ENCODE measurements at places on chromosomes 1 and 21.

GRCh38 chr1:9728451-9729295 is 77.1 kb downstream of the PIK3CD start:
- no peak for DNase-seq

DNA sequence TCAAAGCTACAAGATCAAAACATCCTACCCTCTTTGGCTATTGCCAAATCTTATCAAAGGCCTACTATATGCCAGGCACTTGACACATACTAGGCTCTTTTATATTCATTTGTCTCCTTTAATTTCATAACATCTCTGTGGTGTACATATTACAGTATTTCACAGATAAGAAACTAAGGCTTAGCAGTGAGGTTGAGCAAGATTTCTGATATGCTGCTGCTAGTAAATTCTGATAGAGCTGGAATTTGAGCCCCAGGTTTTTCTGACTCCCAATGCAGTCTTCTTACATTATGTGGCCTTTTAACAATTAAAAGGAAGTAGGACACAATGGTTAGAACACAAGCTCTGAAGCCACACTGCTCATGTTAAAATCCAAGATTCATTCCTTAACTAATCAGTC is 16.8 kb downstream of the CCDC185 start:
- DNase-seq: no peak

DNA sequence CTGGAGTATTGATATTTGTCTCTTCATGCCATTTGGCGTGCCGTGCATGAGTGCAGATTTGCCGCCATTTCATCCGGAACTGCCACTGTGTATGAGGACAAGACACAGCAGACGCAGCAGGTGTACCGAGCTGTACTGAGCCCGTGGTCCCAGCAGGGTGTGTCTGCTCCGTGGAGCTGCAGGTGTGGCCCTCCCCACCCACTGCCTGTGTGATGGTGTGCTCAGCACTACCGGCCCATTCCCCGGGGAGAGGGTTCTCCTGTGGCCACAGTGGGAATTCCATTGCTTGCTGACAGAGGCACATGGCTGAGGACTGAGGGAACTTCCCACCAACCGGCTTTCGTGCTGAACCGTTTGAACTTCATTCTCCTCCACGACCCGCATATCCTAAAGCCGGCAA is 34.3 kb upstream of the COL6A1 start:
- no peak for DNase-seq

DNA sequence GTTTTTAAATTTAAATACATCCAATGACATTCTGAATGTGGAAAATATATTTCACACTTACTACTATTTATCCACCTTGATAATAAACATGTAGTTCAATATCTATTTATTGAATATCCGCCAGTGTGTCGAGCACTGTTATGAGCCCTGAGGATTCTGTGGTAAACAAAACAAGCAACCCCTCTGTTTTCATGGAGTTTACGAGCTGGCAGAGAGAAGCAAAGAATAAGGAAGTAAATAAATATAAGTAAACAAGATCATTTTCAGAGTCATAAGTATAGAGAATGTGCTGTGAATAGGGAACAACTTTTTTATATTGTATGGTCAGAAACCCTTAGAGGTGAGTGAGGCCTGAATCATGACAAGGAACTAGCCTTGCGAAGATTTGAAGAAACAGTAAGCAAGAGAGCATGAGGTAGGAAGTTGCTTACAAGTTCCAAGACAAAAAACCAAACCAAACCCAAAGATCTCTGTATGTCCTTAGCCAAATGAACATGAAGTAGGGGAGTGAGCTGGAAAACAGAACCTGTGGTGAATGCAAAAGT is 6.4 kb upstream of the SERBP1 start:
- DNase-seq: no peak

DNA sequence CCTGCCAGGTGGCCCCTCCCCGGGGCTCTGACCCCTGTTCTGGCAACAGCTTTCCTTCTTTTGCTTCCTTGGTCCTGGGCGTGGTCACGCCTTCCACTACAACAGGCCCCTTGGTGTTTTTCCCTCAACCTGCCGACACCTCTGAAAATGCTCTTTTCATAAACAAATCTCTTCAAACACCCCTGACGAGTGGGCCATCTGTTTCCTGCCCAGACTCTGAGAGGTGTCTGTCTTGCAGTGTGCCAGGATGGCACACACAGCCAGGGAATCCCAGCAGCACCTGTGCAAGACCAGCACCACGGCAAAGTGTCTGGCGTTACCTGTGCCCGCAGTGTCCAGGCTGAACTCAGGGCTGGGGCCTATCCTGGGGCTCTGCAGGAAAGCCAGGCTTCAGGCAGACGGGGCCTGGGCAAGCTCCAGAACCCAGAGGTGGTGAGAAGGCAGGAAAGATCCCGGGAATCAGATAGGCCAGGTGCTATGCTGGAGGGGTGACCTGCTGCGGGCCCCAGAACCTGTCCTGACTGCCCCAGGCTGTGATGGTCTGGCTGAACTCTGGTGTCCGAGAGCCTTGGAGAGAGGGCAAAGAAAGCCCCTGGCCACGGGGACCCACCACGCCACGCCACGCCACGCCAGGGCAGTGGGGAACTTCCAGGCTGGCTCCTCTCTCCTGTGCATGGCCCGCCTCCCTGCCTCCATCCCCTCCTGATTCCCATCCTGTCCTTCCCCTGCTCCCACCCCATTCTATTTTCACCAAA is 88.9 kb downstream of the SIK1 start:
- no peak for DNase-seq

DNA sequence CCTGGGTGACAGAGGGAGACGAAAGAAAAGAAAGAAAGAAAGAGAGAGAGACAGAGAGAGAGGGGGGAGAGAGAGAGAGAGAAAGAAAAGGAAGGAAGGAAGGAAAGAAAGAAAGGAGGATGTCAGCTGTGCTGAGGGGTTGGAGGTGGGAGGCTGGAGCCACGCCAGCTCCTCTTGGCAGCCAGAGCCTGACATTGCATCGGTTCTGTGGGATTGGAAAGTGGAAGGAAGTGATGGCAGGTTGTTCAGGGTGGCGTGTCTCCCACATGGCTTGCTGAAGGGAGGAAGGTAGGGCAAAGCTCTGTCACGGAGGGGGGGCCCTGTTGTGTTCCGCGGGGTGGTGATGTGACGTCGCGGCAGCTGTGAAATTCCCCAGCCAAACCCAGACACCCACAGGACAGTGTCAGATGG is 30.7 kb downstream of the EIF2D start:
- DNase-seq: no peak

DNA sequence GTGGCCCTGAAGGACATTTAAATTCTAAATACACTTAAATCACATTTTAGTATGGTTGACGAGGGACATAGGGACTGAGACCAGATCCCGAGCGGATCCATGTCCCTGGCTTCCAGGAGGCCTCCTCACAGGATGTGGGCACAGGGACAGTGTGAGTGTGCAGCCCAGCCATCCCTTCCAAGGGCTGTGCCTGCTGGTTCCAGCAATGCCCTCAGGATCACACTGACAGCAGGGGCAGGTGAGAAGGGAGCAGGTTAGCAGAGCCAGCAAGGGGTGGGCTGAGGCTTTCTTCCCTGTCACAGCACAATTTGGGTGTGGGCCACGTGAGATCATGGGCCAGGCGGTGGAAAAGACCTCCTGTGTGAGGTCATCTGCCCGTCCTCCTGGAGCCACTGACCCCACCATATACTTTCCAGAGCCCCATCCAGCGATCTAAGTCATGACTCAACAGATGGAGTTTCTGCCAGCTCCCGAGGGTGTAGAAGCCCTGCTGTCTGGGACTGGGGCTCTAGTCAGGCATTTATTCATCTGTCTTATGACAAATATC is 37.0 kb upstream of the PRSS38 start:
- DNase-seq: no peak

DNA sequence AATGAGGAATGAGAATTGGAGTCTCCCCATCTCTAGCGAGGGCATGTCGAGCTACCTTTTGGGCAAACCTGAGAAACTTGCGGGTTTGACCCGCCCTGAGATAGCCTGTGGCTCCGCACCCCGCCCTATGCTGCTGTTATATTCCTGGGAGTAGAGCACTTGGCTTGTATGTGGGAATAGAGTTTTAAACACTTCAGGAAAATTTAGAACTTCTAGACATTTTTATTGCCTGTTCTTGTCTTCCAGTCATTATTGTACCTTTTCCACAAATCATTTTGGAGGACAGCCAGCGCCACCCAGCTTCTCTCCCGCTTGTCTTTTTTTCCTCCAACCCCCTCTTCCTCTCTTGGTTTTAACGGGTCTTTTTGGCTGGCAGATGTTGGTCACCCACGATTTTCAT is 738 bp downstream of the GNPAT start:
- DNase-seq: no peak

DNA sequence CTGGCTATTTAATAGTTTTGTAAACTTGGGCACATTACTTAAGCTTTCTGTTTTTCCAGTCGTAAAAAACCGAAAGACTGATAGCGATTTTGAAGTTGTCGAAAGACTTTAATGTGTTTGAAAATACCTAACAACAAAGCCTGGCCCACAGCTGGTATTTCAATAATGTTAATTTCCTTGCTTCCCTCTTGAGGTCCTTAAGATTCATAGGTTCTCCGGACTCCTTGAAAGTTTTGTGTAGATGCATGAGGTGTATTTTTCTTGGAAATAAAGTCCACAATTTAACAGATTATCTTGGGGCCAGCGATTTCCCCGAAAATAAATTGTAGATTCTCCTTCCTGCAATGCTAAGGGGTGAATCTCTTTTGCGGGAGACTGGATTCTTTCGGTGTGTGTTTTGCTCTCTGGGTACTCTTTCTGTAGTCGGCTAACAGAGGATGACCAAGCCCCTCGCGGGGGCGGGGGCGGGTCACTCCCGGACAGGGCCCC is 735 bp upstream of the YTHDF2 start:
- DNase-seq: no peak

- no peak for DNase-seq
Observed at GRCh38 chr1:98739762-98740161, 78.2 kb downstream of the SNX7 start.

DNA sequence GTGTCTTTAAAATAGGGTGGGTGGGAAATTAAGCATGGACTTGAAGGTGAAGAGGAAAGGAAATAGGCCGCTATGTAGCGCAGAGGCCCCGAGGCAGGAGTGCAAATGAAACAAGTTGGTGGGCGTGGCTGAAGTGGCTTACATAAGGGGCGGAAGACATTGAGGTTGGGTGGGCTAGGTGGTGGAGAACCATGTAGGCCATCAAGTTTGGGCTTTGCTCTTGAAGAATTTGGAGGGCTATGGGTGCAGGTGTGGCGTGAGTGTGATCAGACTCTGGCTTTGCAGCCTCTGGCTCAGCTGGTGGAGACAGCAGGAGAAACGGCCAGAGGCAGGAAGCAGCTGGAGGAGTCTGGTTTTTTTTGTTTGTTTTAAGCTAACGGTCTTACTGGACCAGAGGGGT is 6.7 kb downstream of the SLFNL1 start:
- DNase-seq: no peak

- DNase-seq: no peak
Observed at GRCh38 chr1:116987256-116987555, 14.4 kb upstream of the CD101 start.

DNA sequence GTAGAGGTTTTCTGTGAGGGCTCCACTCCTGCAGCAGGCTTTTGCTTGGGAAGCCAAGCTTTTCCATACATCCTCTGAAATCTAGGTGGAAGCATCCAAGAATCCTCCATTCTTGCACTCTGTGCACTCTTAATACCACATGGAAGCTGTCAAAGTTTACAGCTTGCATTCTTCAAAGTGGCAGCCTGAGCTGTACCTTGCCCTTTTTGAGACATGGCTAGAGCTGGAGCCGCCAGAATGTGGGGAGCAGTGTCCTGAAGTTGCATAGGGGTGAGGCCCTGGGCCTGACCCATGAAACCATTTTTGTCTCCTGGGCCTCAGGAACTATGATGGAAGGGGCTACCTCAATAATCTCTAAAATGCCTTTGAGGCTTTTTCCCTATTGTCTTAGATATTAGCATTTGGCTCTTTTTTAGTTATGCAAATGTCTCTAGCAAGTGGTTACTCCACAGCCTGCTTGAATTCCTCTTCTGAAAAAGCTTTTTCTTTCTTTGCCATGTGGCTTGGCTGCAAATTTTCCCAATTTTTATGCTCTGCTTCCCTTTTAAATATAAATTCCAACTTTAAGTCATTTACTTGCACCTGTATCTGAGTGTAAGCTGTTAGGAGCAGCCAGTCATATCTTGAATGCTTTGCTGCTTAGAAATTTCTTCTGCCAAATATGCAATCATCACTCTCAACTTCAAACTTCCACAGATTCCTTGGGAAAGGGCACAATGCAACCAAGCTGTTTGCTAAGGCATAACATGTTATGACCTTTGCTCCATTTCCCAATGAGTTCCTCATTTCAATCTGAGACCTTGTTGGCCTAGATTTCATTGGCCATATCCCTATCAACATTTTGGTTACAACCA is 92.1 kb upstream of the ARTN start:
- DNase-seq: no peak

GRCh38 chr21:39904457-39904856 is 37.2 kb downstream of the PCP4 start:
- no peak for DNase-seq

DNA sequence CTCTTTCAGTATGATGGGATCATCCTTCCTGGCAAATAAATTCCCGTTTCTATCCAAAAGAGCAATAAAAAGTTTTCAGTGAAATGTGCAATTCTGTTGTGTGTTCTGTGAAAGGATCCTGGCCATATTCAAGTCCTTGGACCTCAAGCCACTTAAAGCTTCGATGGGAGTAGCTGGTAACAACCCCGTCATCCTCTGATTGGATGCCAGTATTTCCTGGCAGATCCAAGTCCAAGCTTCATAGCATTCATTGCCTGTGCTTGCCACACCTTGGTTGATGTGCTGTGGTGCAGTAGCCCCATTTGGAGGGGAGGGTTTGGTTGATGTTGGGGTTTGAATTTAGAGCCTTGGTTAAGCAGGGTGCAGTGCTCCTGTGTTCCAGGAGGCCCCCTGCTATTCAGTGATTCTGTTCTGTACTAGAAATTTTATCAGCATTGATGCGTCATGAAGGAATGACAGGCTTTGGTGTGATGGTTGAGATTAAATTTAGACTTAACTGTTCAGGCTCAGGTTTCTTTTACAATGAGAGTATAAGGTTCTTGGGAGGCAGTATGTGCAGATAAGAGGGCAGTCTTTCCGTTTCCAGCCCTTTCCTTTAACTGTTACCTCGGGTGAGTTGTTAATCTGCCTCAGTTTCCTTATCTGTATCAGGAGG is 4.9 kb downstream of the RPL11 start:
- DNase-seq: no peak

GRCh38 chr1:244920911-244921761 is 56.8 kb upstream of the HNRNPU start:
- no peak for DNase-seq

- no peak for DNase-seq
Observed at GRCh38 chr1:23166854-23167253, 1.8 kb downstream of the LUZP1 start.

- no peak for DNase-seq
Observed at GRCh38 chr1:178639326-178639725, 85.7 kb upstream of the RALGPS2 start.
